HFFc6 (cell line): ENCODE measurements at places on chromosomes 3 and 15. TPM values are rescaled to one million over a fixed set of nuclear protein-coding genes. Genes with fewer than 3 reads are reported as not detected.

DNA sequence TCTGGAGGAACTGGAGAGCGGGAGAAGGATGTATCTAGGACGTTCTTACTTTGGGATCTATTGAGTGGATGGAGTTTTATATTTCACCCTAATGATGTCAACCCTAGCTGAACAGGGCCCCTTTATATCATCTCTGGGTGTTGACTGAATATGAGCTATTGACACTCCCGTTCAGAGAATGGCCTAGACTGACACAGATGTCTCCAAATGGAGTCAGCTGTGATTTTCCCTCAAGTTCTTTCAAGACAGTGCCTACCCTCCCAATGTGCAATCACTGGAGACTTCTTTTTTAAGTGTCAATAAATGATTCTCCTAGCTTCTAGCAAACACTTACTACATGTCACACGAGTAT lies 63.8 kb downstream of the FRMD4B start:
- H3K27ac ChIP-seq = no peak overlapping the region
- H3K4me1 ChIP-seq = peaks cover 15% of the 10 kb centered on the region
- no peaks in the 10 kb centered on the region for H3K36me3 ChIP-seq
- H3K4me3 ChIP-seq = no peak overlapping the region
- no peak for DNase-seq

FAM107A gene
- total RNA-seq = 0.13 TPM in 1 of 3 replicates, not detected in the others

DNA sequence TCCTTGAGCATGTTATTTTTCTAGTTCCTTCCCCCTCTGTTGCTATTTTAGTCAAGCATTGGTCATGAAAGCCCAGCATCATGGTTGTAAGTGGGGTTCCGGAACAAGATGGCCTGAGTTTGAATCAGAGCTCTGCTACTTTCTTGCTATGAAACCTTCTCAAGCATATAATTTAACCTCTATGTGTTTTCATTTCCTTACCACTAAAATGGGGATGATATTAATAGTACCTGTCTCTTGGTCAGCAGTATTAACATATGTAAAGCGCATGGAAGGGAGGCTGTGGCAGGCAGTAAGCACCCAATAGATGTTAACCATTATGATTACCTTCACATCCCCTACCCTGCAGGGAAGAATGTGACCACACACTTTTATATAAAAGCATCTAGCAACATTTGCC lies 14.3 kb upstream of the SPRED1 start:
- H3K4me3 ChIP-seq = no peak overlapping the region
- no peak for DNase-seq
- H3K36me3 ChIP-seq = no peaks in the 10 kb centered on the region
- H3K27ac ChIP-seq = no peak overlapping the region
- H3K4me1 ChIP-seq = peaks cover 6% of the 10 kb centered on the region

DNA sequence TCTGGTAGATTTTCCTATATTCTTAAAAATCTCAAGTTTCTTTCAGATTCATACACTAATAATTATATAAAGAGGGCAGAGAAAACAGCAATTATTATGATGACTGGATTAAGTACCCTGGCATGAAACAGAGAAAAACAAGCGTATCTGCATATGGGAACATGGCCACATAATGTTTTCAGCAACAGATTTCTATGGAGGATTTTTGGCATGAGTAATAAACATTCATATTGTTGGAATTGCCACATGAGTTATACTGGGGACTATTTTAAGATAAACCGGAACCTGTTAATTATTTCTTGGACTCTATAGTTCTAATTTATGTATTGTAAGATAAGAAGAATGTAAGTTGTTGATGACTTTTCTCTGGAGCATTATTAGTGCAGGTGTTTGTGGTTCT lies 112.7 kb downstream of the OXSM start:
- H3K27me3 ChIP-seq = no peaks in the 10 kb centered on the region
- H3K36me3 ChIP-seq = no peaks in the 10 kb centered on the region
- no peaks in the 10 kb centered on the region for H3K4me1 ChIP-seq
- no peak overlapping the region for H3K4me3 ChIP-seq
- no peak overlapping the region for H3K27ac ChIP-seq

DNA sequence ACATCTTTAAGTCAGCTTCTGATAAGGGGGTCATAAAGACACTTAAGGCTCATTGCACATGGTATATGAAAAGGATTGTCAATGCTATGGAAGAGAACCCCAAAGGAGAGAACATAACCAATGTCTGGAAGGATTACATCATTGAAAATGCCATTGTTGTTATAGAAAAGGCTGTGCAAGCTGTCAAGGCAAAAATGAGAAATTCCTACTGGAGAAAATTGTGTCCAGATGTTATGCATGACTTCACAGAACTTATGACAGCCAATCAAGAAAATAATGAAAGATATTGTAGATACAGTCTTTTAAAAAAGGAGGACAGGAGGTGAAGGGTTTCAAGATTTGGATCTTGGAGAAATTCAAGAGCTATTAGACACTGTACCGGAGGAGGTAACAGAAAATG lies 96.3 kb upstream of the MBNL1 start:
- no peaks in the 10 kb centered on the region for H3K27me3 ChIP-seq
- DNase-seq = no peak
- no peak overlapping the region for H3K4me3 ChIP-seq
- peaks cover 9% of the 10 kb centered on the region; the same call in 1 of the 2 replicates for H3K36me3 ChIP-seq
- H3K4me1 ChIP-seq = peaks cover 48% of the 10 kb centered on the region
- no peak overlapping the region for H3K27ac ChIP-seq
